Right renal cortex interstitium (tissue), 3 donors: ENCODE measurements at places on chromosomes 6 and 20. TPM values are rescaled to one million over a fixed set of nuclear protein-coding genes. Genes with fewer than 3 reads are reported as not detected.

Gene OPN5
- 0.48 TPM for polyA plus RNA-seq

GRCh38 chr20:58227391-58228102, 906 bp downstream of the ANKRD60 start:
- no peak for DNase-seq

GRCh38 chr20:57977141-57977540, 251.3 kb downstream of the ANKRD60 start:
- DNase-seq = no peak

DNA sequence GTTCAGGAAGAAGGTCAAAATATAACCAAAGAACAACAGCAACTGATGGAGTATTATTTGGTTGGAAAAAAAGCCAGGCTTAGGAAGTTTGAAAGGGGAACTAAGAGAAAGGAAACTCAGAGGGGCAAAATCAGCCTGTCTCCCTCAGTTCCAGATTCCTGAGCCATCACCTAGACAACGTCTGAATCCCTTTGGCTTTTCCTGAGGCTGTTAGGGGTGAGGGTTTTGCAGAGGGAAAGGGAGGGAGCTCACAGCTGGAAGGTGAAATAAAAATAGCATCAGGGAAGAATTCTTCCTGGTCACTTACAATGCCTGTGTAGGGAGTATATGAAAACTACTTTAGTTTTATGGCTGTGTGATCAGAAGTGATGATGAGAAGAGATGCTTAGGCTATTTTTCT, 100.5 kb downstream of the SOBP start:
- DNase-seq = no peak

DNA sequence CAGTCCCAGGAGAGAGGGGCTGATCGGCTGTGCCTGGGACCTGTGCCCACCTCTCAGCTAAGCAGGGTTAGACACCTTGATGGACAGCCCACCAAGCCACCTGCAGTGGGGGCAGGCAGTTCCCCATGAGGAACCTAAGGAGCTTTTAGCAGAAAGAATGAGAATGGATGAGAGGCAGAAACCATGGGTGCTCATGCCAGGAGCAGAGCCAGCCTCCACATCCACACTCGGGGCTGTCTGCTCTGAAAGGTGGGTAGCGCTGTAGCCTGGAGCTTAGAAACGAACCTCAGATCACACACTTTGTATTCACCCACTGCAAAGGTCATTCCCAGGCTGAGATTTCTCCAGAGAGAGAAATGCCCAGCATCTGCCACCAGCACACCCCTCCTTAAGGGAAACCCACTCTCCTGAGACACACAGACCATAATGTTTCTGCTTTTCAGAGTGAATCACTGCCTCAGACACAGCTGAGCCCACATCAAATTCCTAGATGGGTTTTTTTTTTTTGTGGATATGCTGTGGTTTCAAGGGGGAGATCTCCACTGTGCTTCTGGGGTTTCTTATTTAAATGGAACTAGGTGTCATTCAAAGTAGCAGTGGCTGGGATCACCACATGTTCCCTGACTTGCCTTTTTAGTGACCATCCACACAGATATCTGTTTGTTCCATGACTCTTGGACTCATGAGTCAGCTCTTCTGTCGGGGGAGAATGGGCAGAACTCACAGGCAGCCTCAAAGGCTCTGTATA, 218.9 kb downstream of the EYA2 start:
- no peak for DNase-seq
